ENCODE measurements at places on chromosomes 4 and X. TPM values are rescaled to one million over a fixed set of nuclear protein-coding genes. Genes with fewer than 3 reads are reported as not detected.

The GPC3 gene
- total RNA-seq, result 44.7 TPM

The CENPVL1 gene
- total RNA-seq, result 0.17 TPM

The CXXC4 gene
- total RNA-seq, result 0.83 TPM

The MAGEC2 gene
- not detected for total RNA-seq

The STS gene
- total RNA-seq, result 11.9 TPM

The PTCHD1 gene
- 1.6 TPM for total RNA-seq

The TRIM60 gene
- not detected for total RNA-seq

The NPNT gene
- total RNA-seq, result 141 TPM

The KLB gene
- not detected for total RNA-seq

The USP11 gene
- 59.0 TPM for total RNA-seq

GRCh38 chr4:140018931-140019618 is 134.9 kb downstream of the MAML3 start:
- DNase-seq, result no peak

DNA sequence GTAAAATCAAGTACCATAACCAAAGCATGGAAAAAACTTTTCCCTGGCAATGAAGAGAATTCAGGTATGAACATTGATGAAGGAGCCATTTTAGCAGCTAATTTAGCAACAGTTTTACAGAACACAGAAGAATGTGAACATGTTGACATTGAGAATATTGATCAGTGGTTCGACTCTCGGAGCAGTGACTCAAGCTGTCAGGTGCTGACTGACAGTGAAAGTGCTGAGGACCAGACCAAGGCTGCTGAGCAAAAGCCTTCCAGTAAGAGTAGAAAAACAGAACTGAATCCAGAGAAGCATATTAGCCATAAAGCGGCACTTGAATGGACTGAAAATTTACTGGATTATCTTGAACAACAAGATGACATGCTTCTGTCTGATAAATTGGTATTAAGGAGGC is 2.8 kb downstream of the TIGD2 start:
- DNase-seq, result peak; percentile 43

DNA sequence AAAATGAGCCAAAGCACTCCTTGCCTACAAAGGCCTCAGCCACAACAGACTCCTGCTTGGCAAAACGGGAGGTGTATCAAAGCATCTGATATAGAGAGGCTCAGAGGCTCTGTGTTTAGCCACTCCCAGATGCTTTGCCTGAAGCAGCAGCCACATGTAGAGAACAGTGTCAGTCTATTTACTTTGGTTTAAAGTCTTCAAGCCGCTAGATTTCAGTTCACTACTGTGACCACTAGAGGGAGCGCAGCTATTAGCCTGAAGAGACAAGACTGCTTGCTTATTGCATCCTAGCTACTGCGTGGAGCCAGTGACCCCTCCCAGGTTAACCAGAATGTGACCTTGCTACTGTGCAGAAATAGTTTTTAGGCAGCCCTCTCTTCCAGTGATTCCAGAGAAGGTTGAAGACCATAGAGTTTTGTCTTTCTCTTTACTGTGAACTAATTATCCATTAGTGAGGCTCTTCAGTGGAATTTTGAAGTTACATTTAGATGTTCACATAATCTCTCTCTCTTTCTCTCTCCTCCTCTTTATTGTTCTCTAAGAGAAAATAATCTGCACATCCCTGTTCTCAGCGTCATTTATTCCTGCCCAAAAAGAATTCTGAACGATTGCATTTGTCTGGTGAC is 39.3 kb downstream of the BMP3 start:
- peak; percentile 74 for DNase-seq

DNA sequence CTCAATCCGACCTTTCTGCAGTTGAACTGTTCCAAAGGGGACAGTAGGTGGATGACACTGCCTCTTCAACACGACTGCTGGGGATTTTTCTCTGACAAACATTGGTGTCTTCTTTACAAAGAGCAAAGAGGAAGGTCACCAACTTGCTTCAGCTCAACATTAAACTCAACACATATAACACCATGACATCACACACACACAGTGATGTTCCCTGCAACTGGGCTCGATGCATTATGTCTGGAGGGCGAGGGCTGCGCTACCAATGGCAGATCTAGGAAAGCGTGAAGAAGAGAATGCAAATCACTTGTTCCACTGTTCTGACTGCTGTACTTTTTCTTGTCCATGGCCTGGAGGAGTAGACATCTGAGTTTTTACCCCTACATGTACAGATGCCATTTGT is 385.9 kb downstream of the UNC5C start:
- no peak for DNase-seq

DNA sequence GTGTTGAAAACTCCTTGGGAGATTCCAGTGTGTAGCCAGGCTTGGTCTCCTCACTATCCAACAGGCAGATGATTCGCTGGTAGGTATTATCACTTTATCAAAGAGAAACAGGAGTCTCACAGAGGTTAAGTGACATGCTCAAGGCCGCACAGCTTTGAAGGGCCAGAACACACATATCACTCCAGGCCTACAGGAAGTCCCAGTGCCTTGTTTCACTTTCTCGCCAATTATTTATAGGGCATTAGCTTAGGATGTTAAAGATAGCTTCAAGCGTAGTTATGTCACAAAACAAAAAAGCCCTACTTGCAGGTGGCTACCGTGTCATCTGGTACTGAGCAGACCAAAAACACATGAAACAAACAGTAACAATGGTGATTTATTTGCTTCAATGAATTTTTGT is 13.2 kb downstream of the ATP8A1 start:
- no peak for DNase-seq

- DNase-seq, result no peak
These were observed 7.8 kb downstream of the CPEB2 start for GRCh38 chr4:15010038-15010585.

GRCh38 chrX:102859550-102859871 is 77.6 kb upstream of the RAB40AL start:
- no peak for DNase-seq

DNA sequence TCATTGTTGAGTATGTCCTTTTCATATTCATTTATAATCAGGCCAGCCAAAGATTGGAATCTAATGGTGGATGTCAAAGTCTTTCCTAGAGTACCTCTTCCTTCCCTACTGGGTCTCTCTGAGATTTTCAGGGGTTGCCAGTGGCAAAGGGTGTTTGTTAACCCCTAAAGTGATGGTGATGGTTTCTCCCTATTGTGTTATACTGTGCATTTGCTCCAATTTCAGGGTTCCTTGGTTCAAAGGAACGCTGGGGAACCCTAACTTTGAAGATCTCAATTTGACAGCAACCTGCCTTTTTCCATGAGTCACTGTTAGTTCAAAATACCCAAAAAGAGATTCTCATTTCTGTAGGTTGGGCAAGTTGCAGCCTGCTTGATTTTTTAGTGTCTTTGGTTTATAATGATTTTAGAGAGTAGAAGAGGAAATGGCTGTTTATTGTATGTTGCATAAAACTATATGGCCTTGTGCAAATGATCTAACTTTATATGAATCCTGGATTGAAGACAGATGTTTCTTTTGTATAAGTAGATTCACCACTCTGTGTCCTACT is 23.0 kb downstream of the GAB1 start:
- DNase-seq, result no peak

DNA sequence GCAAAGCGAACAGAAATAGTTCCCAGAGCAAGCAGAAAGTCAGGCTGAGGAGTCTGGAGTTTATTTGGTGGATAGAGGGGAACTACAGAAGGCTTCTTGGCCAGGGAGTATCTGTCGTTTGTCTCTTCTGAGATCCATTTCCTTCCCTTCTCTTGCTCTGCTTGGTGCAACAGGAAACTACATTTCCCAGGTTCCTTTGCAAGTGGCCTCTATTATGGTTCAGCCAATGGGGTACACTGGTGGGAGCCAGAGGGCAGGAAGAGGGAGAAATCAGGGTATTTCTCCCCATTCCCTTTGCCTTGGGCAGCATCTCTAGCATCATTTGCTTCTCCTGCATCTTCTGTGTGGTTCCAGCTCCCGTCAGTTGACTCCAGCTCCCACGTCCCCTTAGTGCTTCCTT is 142.1 kb downstream of the BCOR start:
- DNase-seq, result no peak

DNA sequence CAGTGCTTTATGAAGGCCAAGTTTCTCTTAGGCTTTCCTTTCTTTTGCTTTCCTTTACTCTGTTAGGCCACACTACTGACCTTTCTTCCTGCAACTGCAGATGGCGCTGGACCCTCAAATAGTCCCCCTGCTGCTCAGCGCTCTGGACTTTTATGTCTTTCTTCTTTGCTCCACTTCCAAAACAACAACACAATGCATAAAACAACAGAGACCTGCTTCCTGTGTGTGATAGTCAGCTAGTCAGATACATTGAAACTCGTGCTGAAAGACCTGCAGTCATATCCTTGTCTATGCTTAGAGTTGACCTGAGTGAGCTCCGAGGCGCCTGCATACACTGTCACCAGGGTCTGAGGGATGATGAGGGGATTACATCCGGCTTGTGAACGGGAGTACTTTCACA is 108.9 kb upstream of the TEX13D start:
- no peak for DNase-seq

DNA sequence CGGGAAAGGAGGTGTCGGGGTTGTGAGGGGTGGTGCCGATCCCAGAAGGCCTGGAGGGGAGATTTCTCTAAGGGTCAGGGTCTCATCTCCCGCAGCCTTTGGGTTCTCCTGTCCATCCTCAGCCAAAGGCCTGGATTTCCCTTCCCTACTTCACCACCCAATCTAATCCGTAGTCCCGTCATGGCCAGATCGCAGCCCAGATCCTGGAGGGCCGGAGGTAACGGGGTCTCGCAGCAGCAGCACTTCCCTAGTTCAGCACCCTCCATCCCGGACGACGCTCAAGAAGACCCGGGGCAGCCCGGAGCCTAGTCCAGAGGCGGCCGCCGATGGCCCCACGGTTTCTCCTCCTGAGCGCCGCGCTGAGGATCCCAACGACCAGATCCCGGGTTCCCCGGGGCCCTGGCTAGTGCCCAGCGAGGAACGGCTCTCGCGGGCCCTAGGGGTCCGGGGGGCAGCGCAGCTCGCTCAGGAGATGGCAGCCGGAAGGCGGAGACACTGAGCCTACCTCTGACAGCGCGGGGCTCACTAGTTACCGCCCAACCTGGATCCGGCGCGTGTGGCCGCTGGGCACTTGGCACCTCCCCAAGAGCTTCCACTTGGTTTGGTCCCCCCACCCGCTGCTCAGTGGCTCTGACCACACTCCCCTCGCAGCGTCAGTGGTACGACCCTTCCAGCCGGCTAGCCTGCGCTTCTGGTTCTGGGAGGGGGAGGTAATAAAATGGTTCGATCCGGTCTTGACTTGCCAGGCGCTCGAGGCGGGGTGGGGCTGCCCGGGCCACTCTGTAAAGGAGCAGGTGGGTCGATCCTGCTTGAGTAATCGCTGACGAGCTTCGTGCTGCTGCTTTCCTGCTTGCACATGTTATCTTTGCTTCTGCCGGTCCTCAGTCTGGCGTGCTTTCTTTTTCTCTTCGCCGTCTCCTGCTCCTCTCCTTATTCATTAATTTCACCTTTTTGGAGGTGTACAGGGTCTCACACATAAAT is 3.6 kb downstream of the MAGIX start:
- DNase-seq, result peak; percentile 87

DNA sequence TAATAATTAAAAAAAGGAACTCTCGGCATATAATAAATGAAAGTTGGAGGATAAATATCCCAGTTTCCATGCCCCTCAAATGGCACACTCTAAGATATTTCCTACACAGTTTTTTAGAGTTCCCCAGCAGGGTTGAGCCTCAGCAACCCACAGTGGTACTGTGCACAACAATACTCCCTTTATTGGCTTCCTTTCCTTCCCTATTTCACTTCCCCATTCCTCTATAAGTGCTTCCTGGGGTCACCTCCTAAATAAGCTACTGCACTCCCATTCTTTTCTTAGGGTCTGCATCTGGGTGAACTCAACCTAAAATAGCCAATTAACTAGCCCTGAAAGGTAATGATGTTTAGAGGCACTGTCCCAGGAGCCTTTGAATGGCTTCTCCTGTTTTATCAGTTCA is 76.4 kb upstream of the NHS start:
- DNase-seq, result no peak

DNA sequence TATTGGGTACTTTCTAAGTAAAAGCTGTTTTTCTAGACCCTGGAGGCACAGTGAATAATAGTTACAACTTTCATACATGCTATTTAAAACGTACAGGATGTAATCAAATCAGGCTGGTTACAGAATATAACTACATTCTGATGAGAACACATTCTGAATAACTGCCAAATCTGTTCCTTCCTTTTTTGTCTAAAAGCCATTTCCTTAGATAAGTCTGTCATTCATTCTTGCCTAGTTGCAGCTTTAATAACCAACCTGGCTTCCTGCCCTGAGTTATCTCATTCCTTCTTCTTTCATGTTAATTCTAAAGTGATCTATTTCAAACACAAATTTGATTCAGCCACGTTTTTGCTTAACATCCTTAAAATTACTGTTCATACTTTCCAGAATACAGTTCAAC is 189.7 kb upstream of the ITM2A start:
- DNase-seq, result no peak

- no peak for DNase-seq
These were observed 55.0 kb upstream of the PRDM5 start for GRCh38 chr4:120977435-120977997.

DNA sequence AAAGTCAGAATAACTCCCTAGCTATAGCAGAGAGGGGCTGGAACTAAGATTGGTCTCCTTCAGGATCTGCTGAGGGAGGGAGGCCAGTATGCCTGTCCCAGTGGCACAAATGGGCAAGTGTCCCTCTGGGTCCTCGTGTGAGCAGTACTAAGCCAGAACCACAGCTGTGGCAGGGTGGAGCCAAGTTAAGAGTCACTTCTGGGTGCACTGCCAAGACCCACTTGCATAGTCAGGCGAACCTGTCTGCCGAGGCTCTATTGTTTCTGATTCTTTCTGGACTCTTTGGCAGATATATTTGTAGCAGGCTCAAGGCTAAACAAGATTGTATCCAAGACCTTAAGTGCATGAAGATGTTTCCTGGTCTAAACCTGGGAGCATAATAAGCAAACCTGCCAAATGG is 1123.7 kb upstream of the POU3F4 start:
- DNase-seq, result no peak

Data from mucosa of gallbladder (tissue), 1 donor.